ENCODE measurements at places on chromosomes 3 and 15.

- DNase-seq, result no peak
Measured at GRCh38 chr3:9170851-9171160, 78.6 kb downstream of the SRGAP3 start.

- DNase-seq, result no peak
Measured at GRCh38 chr3:124276539-124277143, 284.7 kb upstream of the ROPN1 start.

DNA sequence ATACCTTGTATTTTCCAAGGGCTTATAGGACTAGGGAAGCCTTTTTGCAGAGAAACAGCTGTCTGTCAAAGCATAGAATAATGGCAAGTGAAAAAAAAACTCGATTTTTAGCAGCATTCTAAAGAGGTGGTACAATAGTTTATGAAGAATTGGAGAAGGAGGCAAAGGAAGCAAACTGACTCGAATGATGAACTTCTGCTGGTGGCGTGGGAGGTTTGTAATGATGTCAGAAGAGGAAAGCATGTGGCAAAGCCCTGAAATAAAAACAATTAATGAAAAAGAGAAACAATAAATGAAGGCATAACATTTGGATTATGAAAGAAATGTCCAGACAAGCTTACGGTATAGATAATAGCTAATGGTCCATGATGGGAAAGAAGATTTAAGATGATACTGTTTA is 77.5 kb downstream of the RARB start:
- DNase-seq, result no peak

DNA sequence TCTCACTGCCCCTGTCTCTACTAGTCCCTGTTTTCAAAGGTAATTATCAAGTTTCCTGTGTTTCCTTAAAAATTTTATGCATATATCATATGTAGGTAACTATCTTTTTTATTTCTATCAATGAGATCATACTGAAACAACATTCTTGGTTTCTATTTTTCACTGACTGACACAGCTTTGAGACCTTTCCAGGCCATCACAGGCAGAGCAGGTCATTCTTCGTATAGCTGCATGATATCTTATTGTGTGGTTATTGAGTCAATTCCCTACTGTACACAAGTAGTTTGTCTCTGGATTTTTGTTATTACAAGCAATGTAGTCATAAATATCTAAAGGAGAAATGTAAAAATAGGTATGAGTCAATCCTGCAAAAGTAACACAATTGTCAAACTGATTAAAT is 169.6 kb downstream of the CFAP20DC start:
- DNase-seq, result no peak

DNA sequence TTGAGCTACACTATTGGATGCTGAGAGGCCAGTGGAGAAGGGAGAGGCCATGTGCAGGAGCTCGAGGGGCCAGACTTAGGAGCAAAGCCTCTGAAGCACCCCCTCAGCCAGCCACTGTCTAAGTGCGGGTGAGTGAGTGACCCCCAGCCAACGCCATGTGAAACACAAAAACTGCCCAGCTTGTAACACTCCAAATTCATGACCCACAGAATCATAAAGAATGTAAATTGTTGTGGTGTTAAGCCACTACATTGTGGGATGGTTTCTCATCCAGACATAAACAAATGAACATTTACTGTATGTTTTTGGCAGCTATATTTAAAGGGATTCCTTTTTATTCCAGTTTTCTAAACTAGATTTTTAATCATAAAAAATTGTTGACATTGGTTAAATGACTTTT is 27.2 kb upstream of the TMEM158 start:
- DNase-seq, result no peak

GRCh38 chr3:59426821-59427565 is 377.2 kb upstream of the CFAP20DC start:
- no peak for DNase-seq

DNA sequence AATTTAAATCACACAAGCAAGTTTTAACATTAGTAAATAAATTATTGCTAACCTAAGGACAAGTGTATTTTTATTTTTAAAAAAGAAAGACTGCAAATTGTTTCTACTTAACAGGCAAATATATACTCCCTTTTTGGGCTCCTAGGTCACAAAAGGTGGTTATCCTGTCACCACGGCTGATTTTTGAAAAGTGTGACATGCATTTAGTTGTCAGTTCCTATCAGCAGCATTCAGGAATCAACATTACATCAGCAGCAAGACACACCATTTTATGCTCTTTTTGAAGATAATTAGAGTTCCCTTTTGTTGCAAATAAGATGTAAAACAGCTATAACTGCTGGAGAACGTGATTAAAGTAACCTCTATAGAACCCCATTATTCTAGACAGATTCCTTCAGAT is 357.5 kb upstream of the TMCO5A start:
- DNase-seq, result no peak

DNA sequence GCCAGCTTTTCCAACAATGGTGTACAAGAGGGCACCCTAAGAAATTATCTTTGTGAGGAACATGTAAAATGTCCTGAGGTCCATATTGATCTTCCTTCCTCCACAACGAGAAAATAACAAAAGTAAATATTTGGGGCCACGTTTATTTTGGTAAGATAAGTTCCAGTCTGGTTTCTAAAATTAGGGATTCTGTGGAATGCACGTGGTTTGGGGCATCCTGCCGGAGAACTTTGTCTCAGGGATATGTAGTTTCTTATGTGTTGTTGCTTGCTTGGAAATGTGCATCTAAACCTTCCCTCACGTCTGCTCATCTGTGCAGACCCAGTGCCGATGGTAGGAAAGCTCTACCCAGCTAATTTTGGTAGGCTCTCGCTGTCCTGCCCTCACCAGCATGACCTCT is 62.8 kb downstream of the CTDSPL start:
- no peak for DNase-seq

GRCh38 chr3:157042226-157042625 is 117.7 kb downstream of the CCNL1 start:
- no peak for DNase-seq

DNA sequence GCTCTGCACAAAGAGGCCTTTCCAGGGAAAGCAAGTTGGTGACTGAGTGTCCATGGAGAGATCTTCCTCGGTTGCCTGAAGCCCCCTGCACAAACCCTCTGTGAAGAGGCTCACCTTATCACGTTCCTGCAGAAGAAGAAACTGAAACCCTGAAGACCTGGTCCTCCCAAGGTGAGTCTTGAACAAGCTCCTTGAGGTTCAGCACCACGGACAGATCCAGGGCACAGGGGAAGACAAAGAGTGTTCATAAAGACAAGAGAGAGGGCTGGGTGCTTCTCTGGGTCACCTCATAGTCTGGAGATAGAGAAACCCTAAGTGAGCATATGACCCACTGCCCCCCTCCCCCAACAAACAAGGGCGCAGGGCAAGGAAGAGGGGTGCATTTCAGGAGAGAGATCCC is 21.7 kb upstream of the TBC1D21 start:
- DNase-seq, result no peak

All from NCI-H1105 (cell line).